ENCODE measurements at places on chromosomes 3 and 15.

DNA sequence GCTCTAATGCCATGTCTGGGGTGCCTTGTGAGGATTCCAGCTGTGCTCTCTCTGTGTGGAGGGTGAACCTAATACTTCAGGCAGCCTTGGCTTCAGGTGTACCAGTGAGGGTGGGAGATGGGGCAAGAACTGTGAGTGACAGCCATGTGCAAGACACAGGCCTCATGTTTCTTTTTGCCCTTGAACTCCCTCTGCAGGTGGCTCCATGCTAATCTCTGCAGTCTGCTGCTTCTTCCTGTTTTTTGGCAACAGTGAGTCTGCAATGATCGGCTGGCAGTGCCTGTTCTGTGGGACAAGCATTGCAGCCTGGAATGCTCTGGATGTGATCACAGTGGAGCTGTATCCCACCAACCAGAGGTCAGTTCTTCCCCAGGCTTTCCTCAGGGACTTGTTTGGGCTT, 189.3 kb downstream of the SV2B start:
- DNase-seq = peak; percentile 67

DNA sequence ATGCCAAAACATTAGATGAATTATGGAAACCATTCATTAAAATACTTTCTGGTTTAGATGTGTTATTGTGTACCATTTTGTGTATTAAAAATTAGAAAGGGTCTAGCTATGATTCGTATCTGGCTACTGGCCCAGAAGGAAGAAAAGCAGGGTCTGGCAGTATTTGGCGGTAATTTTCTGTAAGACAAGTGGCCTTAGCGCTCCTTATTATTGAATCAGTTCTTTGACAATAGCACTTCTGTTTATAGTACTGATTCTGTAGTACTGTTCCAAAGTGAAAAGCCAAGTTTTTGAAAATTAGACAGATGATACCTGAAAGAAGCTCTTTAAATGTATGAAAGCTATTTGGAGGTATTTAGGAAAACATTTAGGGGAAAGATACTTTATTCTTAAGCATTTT, 10.2 kb downstream of the GLCE start:
- DNase-seq = no peak

GRCh38 chr3:123038751-123039150, 11.2 kb upstream of the SEMA5B start:
- DNase-seq = no peak

- DNase-seq = no peak
Observed at GRCh38 chr15:43877371-43877770, 50.6 kb downstream of the WDR76 start.

- peak; percentile 86 for DNase-seq
Observed at GRCh38 chr3:142117056-142117851, 32.1 kb downstream of the TFDP2 start.

DNA sequence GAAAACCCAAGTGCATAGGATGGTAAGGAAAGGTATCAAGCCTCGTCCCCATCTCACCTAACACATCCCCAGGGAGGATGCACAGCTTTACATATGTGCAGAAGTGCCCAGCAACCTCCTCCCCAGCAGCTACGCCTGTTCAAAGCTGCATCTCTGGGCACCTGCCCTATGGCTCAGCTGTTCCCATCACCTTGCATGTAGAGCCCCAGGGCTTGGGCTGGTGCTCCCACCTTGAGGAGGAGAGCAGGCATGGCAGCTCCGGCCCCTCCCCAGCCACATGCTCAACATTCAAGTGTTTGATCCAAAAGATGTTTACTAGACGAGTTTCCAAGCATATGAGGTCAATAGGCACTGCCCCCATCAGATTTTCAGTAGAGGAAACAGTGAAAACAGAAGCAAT, 173.5 kb downstream of the ATP10A start:
- DNase-seq = no peak

GRCh38 chr3:69094467-69095205, 9.9 kb downstream of the ARL6IP5 start:
- peak; percentile 90 for DNase-seq

- no peak for DNase-seq
Observed at GRCh38 chr3:13263770-13264467, 156.2 kb downstream of the NUP210 start.

DNA sequence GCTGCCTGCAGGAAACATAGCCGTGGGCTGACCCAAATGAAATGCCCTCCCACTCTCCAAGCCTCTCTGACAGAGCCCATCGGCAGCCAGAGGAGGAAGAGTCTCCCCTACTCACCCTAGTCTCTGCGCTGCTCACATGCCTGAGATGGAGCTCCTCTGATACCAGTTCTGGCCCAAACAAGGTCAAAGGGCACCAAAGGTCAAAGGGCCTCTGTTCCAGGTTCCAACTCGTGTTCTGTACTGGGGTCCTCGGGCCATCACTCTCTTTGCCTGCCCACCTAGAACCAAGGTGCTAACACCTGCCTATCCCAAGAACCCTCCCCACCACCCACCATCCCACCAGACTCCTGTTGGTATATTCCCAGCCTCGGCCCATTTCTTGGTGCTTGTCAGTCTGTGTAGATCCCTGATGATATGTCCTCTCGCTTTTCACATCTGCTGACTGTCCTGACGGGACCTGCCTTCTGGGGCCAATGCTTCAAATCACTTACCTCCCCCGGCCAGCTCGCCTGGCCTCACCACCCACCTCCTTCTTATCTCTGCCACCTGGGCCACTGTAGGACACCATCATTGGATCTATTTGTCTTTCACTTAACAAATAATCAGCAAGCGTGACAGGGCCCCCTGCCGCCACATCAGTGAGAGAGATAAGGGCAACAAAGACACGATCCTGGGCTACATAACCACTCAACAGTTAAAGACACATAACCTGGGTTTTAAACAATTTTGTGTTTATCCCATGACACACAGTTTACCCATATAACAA, 90.4 kb downstream of the SRGAP3 start:
- DNase-seq = no peak

- no peak for DNase-seq
Observed at GRCh38 chr15:29903785-29904464, 81.7 kb upstream of the TJP1 start.

- no peak for DNase-seq
Observed at GRCh38 chr3:188901671-188902287, 270.0 kb upstream of the TPRG1 start.

DNA sequence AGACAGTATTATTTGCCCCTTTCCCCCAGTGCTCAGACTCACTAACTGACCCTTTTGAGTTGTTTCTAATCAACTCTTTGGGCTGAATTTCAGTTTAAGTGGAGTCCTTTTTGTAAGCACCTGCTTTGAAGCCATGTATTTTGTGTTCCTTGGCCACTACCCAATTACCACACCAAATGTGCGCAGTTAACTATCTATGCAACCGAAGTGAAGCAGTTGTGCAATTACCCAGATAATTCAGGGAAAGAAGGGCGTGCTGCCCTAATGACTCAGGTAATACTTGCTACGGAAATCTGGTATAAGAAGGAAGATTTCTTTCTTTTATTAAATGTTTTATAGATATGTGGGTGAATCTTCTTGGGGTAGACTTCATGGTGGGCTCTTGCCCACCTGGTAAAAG, 371.9 kb upstream of the TBL1XR1 start:
- DNase-seq = no peak

GRCh38 chr3:195162033-195162669, 108.8 kb downstream of the XXYLT1 start:
- peak; percentile 87 for DNase-seq

DNA sequence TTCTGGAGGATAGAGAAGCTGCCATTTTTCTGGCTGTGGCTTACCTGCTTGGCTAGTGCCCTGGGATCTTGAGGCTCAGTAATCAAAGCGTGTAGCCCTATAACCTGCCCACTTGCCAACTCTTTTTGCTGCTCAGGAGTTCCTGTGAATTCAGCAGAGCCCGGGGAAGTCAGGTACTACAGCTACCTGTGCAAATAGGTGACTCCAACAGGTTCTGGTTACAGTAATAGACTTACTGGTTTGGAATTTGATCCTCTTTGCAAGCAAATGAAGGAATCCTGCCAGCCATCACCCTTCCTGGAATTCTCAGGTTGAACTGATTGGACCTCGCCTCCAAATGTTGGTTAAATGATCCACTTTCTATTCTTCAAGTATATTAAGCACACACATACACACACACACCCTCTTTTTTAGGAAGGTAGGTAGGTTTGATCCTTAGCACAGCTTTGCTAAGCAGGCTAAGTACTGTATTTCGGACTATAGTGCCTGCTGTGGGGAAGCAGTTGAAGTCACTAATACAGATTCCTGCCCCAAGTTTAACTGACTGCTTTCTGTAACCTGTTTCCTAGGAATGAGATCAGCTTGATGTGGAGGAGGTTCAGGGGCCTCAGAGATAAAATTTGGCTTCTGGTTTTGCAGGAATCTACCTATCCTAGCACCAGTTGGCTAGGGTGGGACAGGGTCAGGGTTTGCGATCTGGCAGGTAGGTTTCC, 2.3 kb downstream of the PPCDC start:
- no peak for DNase-seq

DNA sequence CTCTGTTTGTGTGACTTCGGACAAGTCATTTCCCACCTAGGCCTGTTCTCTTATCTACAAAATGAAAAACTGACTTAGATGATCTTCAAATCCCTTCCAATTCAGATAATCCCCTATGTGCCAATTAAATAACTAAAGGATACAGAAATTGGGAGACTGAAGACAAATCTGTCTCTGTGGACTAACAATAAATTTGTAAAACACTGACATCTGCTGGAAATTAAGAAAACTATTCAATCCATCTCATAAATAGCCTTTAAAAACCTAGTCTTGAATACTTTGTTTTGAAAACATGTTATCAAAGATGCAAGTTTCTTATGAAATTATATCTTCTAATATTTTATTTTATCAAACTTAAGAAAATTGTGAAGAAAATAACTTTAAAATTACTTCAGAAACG, 38.3 kb downstream of the MTHFS start:
- DNase-seq = peak; percentile 36

GRCh38 chr3:103513003-103513402, 1078.2 kb downstream of the ZPLD1 start:
- no peak for DNase-seq

DNA sequence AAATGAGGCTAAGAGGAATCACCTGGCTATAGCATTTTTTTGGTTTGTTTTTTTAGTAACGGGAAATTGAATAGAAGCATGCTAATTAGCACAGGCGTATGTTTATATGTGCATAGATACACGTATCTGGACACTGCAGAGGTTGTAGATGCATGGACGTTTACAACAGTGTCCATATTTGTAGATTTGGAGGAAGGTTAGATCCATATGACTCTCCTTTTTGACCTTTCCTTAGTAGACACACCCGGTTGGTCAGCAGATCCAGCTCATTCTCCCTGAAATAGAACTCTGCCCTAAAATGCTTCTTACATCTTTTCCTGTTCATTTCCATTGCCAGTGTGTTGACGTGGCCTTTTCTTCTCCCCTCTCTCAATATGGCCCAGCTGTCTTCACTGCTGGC, 60.1 kb downstream of the SLCO3A1 start:
- DNase-seq = no peak

DNA sequence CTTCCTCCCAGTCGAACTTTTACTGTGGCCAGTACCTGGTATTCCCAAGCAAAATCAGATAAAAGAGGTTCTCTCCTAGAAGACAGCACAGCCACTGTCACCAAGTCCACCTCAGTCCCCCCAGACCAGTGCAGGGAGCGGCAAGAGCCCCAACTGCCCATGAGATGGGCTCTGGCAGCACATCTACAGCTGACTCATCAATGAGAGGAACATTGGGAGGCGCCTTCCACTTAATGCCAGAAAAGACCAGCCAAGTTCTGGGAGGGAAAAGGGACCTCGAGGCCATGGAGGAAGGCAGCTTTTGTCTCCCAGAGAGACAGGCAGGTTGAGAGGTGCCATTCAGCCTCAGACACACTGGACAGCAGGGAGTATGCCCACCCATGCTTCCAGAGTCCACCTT, 28.2 kb downstream of the POC1A start:
- no peak for DNase-seq

DNA sequence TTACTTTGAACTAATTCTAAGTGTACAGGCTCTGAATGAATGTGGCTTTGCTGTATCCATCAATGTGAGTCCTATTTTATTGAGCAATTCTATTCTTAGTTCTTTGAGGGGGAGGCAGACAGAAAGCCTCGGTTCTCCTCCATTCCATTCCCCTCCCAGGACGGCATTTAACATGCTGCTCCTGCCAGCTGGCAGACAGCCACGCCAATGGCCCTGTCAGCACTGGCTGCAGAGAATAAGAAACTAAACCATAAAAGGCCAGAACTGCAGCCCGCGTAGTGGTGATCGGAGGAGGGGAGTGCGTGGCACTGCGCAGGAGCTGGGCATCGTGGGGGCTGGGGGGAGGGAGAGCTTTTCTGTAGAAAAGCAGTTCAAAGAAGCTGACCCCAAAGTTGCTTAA, 76.0 kb upstream of the HACD2 start:
- DNase-seq = peak; percentile 36

DNA sequence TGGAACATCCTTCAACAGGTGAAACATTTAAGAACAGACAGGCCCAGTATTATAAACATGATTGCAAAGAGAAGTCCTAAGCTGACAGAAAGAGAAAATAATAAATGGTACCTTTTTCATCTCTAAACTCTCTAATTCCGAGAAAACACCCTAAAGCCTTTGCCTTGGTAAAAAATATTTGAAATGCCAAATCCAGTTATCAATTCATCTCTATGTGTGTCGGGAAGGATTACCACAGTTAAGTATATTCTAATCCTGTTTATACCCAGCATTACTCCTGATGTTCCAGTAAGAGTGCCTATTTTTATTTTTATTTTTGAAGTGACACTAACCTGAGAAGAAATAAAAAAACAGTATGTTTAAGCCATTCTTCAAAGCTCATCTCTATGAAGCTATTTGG, 219.3 kb upstream of the NANOGP8 start:
- no peak for DNase-seq

GRCh38 chr3:58661836-58662420, 4.6 kb downstream of the FAM3D start:
- no peak for DNase-seq

DNA sequence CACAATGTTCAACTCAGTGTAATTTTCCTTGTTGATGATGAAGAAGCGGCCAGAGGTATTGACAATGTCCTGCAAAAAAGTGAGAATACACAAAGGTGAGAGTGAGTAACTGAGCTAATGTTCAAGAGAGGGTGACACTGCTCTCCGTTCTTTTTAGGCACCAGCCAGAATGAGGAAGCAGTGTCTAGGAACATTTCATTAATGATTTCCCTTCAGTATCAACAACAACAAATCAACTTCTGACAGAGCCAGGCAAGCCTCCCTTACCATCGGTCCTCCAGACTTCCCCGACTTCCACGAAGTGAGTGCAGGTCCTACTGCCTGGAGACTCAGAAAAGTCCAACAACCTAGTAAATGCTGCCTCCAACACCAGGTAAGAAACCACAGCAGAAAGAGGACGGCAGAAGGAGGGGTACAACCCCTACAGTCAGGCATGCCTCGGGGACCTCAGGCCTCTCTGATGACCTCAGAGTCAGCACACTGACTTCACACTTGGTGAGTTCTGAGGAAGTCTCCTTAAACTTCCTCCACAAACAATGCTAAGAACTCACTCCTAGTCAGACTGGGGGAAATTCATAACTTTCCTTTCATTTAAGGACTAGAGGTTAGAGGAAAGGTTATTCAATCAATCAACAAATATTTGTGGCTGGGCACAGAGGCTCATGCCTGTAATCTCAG, 62.7 kb downstream of the NPTN start:
- no peak for DNase-seq
